T-helper 17 cell (primary cell): ENCODE measurements at places on chromosomes 1 and 21.
A peak's percentile ranks its signal among the peaks of the same experiment; 100 is the strongest.

- no peak for DNase-seq
Observed at GRCh38 chr1:51526248-51526647, 7.2 kb upstream of the EPS15 start.

GRCh38 chr21:34156957-34157356 lies 83.6 kb downstream of the MRPS6 start:
- DNase-seq, result no peak

DNA sequence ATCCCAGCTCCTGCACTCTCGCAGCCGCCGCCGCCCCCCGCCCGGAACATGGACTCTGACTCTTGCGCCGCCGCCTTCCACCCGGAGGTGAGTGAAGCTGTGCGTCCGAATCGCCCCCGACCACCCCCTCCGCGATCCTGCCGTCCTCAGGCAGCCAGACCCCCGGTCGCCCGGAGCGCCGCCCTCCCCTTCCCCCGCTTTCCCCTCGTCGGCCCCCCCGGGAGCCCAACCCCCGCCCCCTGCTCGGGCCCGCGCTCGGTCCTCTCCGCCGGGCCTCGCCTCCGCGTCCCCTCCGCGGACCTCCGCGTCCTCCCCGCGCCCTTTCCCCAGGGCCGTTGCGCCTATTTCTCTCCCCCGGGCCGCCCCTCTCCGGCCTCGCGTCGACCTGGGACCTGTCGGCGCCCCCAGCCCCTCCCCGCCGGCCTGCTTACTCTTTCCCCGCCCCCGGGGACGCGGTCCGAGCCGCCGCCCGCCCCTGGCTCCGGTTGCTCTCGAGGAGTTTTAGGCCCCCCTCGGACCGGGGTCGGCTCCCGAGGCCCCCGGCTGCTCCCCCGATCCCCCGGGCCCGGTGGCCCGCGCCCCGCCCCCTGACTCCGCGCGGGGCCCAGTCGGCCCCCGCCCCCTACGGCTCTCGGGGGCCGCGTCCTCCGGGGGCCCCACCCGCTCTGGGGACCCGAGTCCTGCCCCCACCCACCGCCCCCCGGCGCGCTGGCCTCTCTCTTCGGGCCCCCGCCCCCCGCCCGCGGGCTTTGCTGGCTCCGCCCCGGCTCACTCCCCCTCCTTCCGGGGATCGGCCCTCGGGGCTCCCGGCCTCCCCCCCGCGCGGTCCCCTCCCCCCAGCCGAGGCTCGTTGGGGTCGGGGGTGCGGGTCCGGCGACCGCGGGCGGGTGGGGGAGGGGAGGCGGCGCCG lies 743 bp downstream of the PHF13 start:
- peak; percentile 61 for DNase-seq

DNA sequence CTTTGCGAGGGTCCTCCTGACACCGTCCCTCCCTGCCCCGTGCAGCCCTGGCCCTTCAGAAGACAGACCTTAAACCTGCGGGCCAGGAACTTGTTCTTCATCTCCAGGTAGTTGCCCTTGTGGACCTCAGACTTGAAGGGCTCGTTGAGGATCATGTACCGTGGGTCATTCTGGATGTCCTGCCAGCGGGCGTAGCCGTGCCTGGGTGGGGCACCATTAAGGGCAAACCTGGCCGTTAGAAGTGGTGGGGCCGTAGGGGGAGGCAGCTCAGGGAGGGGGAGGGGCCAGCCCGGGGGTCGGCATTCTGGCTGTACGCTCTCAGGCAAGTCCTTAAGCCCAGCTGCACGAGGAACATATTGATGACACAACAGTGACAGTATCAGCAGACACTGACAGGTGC lies 64.6 kb downstream of the KCNAB2 start:
- DNase-seq, result no peak

- no peak for DNase-seq
Observed at GRCh38 chr1:180560868-180561600, 2.3 kb downstream of the OVAAL start.

GRCh38 chr1:56199956-56200355 lies 379.4 kb downstream of the PLPP3 start:
- DNase-seq, result no peak

- DNase-seq, result no peak
Observed at GRCh38 chr1:91502672-91503184, 2.1 kb downstream of the CDC7 start.

- no peak for DNase-seq
Observed at GRCh38 chr1:107430540-107431228, 289.8 kb downstream of the NTNG1 start.

DNA sequence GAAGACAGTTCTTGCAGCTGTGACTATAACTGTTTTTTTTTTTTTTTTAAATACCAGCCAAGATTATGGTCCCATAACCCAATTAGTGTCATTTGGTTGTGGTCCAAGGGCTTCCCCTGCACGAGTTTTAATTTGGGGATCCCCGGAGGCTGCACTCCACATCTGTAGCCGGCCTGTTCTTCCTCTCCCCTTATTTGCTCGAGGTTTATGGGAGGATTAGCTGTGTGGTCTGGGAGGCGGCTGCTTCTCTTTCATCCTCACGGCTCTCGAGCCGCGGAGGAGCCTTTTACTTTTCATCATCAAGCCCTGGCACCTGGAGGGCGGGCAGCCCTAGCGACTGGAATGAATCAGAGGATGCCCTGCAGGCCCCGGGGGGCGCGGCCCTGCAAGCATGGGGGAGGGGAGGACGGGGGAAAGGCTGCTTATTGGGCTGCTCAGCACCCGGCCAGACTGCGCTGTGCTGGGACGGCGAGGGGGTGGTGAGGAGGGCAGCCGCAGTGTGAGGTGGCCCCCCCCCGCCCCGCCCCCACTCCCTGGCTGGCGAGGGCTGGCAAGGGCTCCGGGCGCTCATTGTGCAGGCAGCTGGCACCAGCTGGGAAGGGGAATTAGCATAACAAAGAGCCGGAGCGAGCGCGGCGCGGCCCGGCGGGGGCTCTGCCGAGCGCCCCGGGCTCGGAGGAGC lies 18.5 kb downstream of the SERTAD4 start:
- DNase-seq, result no peak

DNA sequence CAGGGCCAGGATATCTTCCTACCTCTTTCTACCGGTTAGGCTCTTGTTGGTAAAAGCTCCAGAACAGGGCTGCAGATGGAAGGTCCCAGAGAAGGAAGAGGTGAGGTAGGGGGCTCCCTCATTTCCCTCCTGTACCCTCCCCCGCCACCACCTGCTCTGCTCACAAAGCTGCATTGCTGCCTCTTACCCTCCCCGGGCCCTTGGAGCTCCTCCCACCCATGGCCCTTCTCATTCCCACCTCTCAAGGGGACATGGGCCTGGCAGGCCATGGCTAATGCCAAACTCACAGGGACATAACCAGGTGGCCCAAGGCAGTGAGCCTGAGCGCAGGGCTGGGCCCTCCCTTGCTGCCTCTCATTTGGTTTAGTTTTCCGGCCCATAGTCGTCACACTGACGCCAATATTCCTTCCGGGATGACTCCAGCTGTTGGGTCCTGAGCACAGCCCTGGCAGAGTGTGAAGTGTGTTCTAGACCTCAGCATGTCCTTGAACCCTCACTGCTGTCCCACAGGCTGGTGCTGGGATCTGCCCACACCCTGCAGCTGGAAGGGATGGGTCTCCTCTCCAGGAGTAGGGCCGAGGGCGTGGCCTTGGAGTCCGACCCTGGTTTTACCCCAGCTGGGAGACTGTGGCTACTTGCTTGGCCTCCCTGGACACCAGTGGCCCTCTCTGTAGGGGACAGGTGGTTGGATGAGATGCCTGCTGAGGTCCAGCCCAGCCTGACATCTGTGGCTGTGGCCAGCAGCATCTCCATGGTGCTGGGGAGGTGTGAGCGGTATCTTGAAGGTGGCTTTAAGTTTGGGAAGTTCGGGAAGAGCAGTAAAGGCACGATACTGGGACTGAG lies 104.6 kb downstream of the ARHGEF10L start:
- DNase-seq, result no peak

- no peak for DNase-seq
Observed at GRCh38 chr1:201888282-201889089, at the start of gene SHISA4. Gene SHISA4 (plus strand): TSS chr1:201888898. CDS start chr1:201888995, 97 bp downstream.

DNA sequence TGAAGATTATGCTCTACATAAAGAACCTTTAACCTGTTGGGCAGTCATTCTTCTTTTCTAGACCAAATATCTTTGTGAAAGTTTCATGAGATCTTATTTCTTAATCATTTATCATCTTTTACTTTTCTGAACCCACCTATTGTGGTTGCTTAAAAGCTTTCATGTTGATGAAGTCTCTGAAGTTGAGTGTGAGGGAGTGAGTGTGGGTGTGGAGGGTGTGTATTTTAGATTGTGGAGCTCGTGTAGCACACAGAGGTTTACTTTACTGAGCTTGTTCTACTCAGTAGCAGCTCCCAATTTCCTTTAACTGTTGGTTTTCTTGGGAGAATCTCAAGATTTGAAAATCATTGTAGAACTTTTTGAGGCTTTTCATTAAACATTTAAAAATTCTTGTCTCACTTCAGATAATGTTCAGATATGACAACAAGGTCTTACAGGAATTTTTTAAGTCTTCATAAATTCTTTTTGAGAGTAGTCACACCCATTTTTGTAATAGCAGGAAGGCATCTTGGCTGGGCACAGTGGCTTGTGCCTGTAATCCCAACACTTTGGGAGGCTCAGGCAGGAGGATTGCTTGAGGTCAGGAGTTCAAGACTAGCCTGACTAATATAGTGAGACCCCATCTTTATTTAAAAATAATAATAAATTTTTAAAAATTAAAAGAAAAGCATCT lies 17.0 kb downstream of the SRRM1 start:
- DNase-seq, result no peak

DNA sequence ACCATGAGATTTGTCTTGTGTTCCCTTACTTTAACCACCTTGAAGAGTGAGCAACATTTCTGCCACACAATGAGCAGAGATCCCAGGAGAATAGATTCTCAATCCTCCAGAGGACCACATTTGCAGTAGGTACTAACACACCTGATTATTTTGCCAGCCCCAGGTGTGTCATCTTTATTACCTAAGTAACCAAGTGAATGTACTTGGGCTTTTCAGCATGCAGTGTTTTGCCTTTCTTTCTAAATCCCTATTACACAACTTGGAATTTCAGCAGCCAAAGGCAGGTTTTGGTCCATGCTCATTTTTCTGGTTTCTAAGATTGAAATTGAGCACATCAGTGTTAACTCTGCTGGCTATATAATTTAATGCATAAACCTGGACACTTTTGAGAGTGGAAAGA lies 43.2 kb upstream of the ST6GALNAC5 start:
- DNase-seq, result no peak

DNA sequence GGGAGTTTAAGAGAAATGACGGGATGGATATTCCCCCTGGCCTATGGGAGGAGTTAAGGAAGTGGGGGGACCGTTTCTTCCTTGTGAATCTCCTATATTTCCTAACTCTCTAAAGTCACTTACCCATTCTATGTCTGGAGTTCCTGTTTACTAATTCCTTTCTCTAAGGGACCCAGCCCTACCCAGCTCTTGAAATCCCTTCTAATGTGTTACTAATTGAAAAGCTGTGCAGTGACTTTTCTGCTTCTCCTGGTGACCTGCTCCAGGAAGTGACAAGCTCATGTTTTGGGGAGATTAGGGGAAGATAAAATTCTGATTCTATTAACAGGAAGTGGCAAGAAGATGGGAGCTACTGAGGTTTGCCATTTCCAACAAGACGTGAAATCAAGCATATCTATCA lies 4.0 kb upstream of the SAMSN1 start:
- DNase-seq, result no peak

- no peak for DNase-seq
Observed at GRCh38 chr1:184686540-184686939, 68.1 kb downstream of the EDEM3 start.

DNA sequence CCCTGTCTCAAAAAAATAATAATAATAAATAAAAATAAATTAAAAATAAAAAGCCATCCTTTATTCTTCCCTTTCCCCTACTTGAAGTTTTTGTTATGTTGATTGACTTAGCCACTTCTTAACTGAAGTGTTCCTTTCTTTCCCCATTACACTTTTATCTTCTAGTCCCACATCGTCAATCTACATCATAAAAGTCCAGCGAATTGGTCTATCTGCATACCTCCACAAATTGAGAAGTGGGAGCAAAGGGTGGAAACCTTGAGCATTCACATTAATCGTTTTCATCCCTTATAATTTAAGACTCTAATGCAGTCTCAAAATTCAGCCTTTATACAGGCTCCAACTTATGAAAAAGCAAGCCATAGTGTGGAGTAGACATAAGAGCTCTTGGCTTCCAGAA lies 6.5 kb upstream of the ZYG11A start:
- no peak for DNase-seq

GRCh38 chr1:29811247-29811646 lies 574.9 kb downstream of the PTPRU start:
- no peak for DNase-seq

DNA sequence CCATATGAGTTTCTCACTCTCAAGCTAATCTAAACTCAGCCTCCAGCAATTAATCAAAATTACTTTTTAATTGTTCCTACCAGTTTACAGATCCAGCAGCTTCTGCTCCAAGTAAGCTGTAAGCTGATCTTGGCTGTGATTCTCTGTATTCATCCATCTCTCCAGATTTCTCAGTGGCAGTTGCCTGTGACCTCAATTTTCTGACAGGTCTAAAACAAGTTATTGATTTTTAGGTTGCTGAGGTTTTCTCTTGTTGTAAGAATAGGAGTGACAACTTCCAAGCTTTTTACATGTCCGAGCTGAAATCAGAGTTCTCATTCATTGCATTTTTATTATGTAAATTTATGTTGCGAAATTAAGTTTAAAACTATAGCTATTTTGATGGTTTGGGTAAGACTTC lies 1044.4 kb downstream of the PLA2G4A start:
- no peak for DNase-seq

- DNase-seq, result no peak
Observed at GRCh38 chr1:170140371-170140770, 5.4 kb upstream of the NTMT2 start.

DNA sequence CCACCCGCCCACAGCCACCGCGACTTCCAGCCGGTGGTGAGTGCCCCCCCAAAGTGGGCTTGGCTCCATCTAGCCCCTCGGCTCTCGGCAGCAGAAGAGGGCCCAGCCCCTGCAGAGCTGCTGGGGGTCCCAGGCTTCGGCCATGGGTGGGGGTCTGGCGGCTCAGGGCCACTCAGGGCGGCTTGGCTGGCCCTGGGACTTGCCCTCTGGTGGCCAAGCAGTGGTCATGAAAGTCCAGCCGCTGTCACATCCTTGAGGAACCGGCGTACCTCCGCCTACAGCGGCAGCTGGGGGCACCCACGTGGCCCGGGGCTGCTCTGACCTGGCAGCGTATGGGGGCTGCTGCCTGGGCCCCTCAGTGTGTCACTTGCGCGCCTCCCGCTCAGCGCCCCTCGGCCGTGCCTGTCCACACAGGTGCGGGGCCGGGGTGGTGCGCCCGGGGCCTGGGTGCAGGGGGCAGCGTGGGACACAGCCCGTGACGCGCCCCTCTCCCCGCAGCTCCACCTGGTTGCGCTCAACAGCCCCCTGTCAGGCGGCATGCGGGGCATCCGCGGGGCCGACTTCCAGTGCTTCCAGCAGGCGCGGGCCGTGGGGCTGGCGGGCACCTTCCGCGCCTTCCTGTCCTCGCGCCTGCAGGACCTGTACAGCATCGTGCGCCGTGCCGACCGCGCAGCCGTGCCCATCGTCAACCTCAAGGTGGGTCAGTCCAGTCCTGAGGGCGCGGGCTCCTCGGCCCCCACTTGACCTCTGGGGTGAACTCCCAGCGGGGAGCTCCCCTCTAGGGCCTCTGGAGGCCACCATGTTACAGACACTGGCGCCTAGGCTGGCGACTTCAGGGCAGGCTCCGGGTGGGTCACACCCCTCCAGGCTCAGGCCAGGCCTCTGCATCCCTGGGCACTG lies 32.4 kb downstream of the SLC19A1 start:
- no peak for DNase-seq

- no peak for DNase-seq
Observed at GRCh38 chr1:160911441-160911840, 26.5 kb upstream of the ITLN1 start.
